Muscle of leg (tissue), 16 donors: ENCODE measurements at places on chromosomes 4 and X.

DNA sequence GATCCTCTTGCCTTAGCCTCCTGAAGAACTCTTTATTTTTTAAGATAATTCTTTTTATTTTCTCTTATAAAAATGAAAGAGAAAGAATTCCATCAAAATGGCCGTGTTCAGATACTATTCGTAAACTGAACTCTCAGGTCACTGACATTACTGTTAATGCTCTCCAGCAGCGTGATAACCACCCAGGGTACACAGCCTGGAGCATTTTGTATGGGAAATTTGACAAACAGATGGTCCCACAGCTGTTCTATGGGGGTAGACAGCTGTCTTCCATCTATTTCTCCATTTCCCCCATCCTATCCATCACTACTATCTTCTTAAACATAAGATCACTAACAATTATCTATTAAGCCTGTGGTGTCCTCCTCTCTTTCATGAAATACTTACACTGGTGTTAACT lies 47.8 kb downstream of the SYNPO2 start:
- no peak for DNase-seq

GRCh38 chr4:4227510-4228355 lies 1.0 kb upstream of the OTOP1 start:
- DNase-seq: no peak

DNA sequence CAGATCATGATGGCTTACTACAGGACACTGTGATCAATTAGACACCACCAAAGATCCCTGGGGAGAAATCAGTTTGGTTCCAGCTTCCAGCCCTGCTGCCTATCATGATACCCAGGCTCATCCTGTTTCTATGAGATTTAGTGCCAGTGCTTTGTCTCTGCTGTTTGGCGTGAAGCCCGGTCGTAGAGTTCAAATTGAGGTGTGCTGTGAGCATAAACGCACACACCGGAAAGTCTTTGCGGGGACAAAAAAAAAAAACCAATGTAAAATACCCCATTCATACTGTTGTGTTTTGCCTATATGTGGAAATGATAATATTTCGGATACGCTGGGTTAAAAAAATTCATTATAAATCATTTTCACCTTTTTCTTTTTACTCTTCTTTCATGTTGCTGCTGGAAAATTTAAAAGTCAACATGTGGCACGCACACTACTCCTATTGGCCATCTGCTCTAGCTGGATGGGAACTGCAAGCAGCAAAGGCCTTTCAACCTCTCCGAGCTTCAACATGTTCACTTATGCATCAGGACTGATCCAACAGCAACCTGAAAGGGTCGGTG lies 607 bp upstream of the DKC1 start:
- DNase-seq: peak; percentile 31

DNA sequence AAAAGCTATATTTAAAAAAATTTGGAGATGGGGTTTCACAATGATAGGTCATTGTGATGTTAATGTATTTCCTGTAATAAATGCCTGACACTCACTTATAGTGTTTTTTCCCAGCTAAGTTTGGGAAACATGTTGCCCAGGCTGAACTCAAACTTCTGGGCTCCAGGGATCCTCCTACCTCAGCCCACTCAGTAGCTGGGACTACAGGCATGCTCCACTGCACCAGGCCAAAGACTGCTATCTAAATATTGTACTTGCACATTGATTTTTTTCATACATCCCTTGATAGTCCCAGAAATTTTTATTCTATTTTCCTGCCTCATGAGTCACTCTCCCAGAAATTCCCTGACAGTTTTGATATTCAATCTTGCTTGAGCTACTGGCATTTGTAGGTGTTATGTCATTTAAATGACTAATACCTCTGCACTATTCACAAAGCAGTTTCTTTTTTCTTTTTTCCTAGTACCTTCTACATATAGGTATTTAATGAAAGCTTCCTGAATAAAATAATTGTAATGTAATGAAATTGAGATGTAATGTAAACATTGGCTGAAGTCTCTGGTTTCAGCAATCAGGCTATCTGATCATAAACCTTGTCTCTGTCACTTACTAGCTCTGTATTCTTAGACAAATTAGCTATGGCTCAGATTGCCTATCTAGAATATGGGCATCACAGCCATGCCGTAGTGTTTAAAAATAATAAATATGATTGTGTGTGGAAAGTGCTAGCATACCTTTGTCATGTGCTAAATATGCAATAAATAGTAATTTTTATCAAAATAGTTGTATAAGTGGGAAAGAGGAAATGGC lies 1973.0 kb upstream of the AGA start:
- no peak for DNase-seq

GRCh38 chr4:165402375-165402774 lies 23.6 kb downstream of the CPE start:
- DNase-seq: no peak

DNA sequence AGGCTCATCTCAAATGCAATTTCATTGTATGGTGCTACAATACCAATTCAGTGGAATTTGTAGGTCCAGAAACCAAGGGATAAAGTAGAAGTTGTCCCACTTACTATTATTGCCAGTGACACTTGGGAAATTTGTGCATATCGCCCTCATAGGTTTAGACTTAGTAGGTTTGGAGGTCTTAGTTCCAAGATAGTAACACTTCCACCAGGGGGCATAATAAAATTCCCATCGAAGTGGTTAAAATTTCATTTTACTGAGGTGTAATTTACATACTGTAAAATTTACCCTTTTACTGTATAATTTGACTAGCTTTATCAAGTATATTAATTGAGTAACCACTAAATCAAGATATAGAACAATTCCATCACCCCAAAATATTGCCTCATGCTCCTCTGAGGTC lies 174.6 kb downstream of the INPP4B start:
- no peak for DNase-seq
